ENCODE measurements at places on chromosomes 7 and 10. TPM values are rescaled to one million over a fixed set of nuclear protein-coding genes. Genes with fewer than 3 reads are reported as not detected.

Gene IRF5
- 13.6 TPM for total RNA-seq

- DNase-seq = no peak
Observed at GRCh38 chr10:5708356-5708755, 23.7 kb downstream of the TASOR2 start.

Gene NPC1L1
- total RNA-seq = 0.08 TPM

Gene FHIP2A
- 65.3 TPM for total RNA-seq

- no peak for DNase-seq
Observed at GRCh38 chr7:137329411-137329810, 14.1 kb downstream of the PTN start.

DNA sequence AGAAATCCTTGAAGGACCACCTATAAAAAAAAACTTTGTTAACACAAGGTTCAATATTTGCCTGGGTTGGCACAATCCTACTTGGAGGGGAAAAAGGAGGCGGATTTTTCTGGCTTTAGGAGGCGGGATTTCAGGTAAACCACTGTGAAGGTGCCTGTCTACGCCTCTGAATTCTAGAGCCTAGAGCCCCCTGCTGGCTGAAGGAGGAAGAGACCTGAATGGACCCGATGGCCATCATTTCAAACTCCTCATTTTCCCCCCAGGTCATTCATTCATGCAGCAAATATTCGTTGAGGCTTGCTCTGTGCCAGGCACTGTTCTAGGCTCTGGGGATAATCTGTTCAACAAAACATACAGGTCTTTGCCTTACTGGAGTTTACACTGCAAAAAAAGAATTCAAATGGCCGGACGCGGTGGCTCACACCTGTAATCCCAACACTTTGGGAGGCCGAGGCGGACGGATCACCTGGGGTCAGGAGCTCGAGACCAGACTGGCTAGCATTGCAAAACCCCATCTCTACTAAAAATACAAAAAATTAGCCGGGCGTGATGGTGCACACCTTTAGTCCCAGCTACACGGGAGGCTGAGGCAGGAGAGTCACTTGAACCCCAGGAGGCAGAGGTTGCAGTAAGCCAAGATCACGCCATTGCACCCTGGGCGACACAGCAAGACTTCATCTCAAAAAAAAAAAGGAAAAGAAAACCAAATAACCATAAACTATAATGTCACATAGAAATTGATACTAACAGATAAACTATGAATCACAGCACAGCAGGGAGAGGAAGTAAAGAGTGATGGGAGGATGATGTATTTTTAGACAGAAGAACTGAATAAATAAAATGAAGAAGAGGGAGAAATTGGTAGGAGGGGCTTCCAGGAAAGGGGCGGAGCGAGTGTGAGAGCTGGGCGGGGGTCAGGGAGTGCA lies 90.1 kb upstream of the NFE2L3 start:
- peak; percentile 41 for DNase-seq

DNA sequence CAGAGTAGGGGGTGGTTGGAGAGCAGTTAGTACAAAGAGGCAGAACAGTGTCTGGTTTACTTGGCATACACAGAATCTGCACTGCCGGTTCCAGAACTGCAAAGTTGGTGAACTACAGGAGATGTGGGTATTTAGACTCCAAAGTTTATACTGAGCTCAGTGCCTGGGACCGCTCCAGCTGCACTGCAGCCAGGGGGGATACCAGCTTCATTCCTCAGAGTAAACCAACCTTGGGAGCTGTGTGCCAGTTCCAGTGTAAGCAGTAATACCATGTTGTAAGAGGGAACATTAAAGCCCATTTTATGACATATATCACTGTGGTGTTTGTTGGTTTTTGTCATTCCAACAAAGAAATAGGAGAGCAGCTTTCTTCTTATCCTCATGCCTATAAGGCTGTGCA lies 23.4 kb downstream of the LOXL4 start:
- DNase-seq = no peak
